ENCODE measurements at places on chromosomes 3 and 15.

GRCh38 chr15:78100886-78101285, 8.5 kb downstream of the SH2D7 start:
- DNase-seq: no peak

- DNase-seq: no peak
These were observed 23.2 kb downstream of the MINAR1 start for GRCh38 chr15:79455361-79455760.

GRCh38 chr3:116474032-116474780, 28.9 kb upstream of the LSAMP start:
- DNase-seq: no peak

GRCh38 chr15:93270937-93271467, 182.0 kb upstream of the RGMA start:
- DNase-seq: no peak

DNA sequence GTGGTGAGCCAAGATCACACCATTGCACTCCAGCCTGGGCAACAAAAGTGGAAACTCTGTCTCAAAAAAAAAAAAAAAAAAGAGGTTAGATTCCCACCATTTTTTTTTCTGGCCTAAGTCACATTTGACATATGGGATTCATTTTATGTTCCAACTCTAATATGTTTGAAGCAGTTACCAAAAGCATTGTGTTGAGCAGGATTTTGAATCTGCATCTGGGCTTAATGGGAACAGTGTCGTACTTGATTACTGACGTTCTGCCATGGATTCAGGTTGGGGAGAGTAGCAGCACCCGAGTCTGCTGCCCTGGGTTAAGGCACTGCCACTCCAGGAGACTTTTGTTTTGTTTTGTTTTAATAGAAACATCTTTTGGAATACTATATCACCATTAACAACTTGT, 348.7 kb upstream of the TBL1XR1 start:
- DNase-seq: no peak

DNA sequence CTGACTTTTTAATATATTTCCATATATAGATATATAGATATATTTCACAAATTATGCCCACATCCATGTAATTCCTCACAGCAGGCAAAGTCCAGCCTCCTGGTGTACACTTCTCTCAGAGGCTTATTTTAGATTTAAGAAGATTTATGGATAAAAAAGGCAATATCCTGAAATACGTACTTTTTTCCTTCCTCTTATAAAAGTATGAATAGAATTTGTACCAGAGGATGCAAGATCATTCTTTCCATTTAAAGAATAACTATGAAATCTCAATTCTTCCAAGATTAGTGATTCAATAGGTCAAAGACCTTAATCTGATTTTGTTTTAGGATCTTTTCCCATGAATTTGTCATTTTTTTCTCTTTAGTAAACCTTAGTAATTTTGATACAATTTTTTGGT, 597.9 kb upstream of the TBL1XR1 start:
- no peak for DNase-seq

DNA sequence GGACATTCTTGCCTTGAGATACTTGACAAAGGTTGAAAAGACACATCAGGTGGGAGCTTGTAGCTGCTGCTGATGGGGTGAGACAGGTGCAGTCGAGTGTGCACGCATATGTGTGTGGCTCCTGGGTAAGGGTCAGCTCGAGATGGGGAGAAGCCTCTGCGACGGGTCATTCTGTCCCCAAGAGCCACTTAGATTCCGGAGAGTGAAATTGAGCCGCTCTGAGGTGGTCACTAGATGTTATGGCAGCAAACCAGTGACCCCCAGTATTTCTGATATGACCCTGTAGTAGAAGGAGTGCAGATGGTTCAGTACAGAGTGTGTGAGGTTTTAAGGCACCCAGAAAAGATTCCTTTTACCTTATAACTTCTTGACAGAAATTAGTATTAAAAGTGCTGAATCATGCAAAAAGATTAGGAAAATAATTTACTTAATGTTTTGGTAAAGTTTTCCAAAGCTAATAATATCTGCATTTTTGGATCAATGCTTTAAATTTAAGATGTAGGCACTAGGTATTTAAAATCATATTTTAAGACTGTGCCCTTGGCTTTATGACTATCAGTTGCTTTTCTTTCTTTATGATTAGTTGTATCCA, 241.9 kb upstream of the TOPAZ1 start:
- no peak for DNase-seq

DNA sequence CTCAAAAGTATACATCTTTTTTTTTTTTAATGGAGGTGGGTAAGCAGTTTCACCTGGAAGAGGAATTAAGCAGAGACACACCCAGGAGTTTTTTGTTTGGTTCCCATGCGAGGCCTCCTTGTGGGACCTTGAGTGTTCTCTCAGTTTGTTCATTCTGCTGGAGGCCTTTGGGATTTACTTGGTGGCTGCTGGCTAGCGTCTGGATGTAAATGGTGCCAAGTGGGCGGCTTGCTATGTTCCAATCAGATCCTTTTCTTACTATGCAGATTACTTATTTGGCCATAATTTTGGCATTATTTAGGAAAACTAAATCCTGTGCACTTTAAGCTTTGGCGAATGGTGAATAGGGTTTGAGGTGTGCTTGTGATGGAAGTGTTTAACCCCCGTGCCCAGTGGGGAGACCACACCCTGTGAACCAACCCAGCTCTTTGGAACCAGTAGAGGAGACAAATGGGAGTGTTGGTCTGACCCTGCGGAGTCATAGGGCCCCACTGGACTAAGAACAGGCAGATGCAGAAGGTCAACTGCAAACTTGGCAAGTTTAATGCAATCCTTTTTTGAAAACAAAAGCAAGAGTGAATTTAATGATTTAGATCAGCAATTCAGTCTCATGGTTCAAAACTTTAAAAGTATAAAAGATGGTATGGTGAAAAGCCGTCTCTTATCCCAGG, 79.4 kb downstream of the EBLN2 start:
- no peak for DNase-seq

GRCh38 chr15:96410175-96411055, 79.9 kb downstream of the NR2F2 start:
- no peak for DNase-seq

- no peak for DNase-seq
These were observed 22.8 kb downstream of the MESP1 start for GRCh38 chr15:89728254-89728653.

- no peak for DNase-seq
These were observed 489.7 kb upstream of the LMCD1 start for GRCh38 chr3:8011902-8012301.

DNA sequence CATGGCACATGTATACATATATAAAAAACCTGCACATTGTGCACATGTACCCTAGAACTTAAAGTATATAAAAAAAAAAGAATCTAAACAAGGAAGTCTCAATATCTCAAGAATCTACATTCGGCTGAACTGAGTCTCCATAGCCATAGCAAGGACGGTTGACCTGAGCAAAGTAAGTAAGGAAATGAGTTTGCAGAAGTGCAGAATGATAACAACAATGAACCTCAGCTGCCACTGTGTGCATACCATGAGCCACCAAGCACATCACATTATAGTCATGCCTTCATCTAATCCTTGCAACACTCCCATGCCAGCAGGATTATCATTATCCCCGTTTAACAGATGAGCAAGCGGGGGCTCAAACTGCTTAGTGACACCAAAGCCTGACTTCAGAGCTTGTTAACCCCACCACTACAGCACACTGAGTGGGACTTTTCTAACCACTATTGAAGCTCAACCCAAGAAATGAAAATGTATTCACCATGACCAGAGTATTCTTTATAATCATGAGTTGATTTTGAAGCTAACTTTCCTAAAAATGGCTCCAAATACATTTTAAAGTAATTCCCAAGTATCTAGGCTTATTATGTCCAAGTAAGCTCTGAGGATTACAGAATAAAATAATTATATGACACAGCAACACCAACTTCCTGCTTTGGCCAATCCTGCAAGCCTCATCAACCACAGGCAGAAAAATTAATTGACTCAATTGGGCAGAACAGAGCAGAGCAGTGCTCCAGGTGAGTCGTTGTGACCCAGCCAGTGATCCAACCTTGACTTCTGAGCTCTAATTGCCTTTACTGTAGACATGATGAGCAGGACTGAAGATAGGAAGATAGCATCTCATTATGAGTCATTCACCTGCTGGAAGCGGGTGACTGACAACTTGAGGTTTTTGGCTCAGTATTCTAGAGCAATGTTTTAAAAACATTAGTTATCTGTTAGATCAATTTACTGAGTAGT, 47.3 kb upstream of the IL12A start:
- no peak for DNase-seq

DNA sequence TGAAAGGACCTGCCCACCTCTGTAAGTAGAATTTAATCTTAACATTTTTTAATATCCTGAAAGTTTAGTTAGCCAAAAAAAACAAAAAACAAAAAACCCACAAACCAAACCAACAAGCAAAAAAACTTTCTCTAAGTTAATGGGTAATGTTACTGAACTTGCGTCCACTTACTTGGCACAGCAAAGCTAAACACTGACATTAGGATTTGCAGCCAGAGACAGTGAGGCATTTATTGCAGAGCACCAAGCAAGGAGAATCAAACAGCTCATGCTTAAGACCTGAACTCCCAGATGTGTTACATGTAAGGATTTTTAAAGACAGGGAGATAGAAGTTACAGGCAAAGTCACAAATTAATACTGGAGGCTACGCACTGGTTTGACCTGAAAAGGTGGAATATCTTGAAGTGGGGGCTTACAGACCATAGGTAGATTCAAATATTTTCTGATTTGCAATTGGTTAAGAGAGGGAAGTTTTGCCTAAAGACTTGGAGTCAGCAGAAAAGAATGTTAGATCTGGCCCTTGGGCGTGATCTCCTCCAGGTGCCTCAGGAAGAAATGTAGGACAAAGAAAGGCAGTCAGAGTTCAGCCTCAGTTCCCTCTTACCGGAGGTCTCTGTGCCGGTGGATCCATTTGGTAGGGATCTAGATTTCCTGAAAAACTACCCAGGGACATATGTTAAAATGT, 205.0 kb downstream of the ADAMTSL3 start:
- DNase-seq: no peak
